ENCODE measurements at places on chromosomes 7 and 10.

DNA sequence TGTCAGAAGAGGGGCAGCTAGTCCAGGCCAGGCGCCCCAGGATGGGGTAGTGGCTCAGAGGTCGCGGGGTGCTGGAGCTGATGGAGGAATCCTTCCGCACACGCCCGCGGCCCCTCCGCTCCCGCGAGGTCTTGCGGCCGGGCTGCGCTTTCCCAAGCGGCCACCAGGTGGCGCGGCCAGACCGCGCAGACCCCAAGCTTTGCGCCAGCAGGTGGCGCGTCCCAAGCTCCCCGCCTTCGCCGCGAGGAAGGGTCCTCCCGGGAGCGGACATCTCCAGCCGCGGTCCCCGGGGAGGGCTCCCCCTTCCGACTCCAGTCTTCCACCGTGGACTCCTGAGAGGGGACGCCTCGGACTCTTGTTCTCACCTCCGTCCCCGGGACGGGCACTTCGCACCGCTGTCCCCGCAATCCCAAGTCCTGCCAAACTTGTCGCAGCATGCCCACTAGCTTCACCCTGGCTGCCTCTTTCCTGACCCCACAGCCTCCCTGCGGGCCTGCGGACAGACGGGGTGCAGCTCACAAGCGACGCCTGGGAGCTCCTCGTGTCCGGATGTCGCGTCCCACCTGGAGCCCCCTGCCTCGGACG lies 19.4 kb downstream of the KCNK18 start:
- peak; percentile 90 for DNase-seq

- DNase-seq: no peak
Measured at GRCh38 chr7:50303335-50304128, 984 bp upstream of the IKZF1 start.

- peak; percentile 65 for DNase-seq
Measured at GRCh38 chr10:60434418-60435046, 44.9 kb upstream of the ANK3 start.

DNA sequence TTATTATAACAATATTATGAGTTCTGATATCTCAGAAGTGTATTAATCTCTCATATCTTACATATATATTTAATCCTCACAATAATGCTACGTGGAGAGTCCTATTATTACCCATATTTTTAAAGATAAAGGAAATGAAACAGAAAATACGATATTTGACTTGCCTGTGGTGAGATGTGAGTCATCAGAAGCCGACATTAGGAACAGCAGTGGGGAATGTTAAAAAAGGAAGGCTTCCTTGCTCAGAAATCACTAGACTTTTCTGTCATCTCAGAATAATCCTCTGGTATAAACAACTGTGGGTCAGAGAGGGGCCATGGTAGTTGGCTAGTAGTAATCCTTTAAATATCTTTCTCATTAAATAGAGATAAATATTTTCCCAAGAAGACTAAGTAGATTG lies 402.3 kb upstream of the PCDH15 start:
- DNase-seq: no peak

- no peak for DNase-seq
Measured at GRCh38 chr7:101588131-101588935, 40.8 kb downstream of the MYL10 start.

DNA sequence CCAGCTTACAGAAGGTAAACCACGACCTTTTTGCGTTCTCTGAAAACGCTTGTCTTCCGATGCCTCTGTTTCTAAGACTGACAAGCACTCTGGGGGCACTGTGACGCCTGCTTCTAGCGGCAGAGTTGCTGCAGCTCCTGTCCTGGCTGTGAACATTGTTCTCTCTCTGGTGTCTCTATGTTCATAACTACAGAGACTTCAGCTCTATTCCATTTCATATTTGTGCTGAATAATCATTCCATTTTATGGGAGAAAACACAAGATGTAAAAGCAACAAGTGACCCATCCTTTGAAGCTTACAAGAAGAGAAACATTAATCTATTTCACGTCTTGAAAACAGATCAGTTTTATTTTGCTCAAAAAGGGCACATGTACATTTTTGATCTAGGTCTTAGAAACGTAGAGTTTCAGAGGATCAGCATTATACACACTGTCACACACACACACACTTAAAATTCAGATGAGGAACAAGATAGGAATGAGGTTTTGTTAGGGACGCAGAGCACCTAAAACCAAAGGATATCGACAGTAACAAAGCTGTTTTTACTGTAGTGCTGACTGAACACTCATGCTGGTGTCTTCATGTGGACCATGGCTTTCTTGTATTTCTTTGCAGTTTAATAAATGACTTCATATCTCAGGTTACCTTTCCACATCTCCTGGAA lies 3.0 kb downstream of the IKZF1 start:
- DNase-seq: peak; percentile 30

DNA sequence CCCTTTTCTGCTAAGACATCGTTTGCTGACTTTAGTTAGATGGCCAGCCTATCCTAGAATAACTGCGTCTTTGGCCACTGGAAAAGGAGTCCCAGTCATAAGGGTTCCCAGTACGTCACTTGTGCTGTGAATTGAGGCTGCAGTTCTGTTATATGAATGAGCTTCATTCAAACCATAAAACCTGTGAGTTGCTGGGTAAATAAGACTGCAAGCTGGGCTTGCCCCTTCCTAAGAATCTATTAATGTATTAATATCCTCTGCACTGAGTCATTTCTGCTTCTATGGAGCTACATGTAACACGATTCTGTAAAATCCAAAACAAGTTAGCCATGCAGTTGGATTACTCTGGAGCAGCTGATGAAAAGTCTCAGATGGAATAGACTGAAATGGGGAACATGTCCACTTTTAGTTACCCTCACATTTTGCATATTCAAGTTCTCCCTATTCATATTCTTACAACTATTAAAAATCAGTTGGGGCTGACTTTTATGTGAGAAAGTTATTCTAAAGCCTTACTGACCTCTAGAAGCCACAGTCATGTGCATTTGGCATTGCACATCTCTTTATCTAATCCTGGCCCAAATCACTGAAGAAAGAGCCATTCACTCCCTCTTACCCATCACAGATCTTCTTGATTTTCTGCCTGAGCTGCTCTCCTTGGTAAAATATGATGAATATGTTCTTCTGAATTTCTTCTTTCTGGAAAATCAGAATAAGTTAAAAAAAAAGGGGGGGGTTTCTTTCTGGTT lies 41.8 kb upstream of the TMEM213 start:
- DNase-seq: no peak

DNA sequence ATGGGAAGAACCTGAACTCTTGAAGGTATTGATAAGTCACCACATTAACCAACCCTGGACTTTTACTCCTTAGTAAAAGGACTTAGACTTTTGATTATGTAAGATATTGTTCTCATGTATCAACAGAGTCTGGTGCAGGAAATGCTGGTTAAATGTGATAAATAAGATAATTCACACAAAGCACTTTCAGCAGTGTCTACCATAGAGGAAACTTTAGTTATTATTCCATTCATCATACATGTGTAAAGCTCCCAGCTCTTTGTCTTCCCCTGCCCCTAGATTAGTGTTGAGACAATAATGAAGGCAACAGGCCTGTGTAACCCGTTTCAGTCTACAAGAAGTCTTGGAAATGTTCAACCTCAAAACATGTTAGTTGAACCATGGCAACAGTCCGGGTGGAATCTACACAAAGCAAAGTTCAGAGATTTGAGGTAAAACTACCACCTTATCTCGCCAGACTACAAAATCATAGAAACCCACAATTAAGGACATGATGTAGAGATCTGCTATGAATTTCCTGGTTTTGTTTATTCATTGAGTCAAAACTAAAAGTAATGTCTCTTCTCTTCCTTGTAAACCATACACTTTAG lies 109.9 kb upstream of the ADO start:
- no peak for DNase-seq

DNA sequence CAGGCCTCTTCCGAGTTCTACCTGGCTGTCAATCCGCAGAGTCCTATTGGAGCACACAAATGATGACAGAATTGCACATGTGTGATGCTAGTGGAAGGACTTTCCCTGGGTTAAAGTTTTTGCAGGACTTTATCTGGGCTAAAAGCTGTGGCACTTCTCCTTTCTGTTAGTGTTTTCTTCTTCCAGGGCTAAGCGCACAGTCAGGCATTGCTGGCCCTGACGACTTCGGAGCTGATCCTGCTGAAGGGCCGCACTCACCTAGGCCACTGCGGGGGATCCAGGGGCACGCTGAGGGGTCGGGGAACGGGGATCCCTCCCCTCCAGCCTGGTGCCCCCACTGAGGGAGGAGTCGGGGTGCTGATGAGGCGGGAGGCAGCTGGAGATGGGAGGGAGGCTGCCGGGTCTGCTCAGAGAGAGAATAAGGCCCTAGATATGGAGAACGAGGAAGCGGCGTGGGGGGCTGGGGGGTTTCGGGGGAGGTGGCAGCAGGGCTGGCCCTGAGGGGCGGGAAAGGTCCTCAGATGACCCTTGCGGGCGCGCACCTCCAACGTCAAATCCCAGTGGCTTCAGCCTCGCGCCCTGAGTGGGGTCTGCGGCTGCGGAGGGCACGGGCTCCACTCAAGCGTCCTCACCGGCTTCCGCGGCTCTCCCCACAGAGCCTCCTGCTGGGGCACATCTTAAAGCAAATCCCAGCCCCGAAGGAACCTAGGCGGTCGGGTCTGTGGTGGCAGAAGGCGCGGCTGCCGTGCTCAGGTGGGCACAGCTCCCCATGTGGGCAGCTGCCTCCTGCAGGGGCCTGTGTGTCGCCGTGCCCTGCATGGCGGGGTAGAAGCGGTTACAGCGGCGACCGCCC lies 30.9 kb downstream of the AGR3 start:
- no peak for DNase-seq

GRCh38 chr7:5361446-5362127 lies 62.0 kb downstream of the TNRC18 start:
- no peak for DNase-seq

DNA sequence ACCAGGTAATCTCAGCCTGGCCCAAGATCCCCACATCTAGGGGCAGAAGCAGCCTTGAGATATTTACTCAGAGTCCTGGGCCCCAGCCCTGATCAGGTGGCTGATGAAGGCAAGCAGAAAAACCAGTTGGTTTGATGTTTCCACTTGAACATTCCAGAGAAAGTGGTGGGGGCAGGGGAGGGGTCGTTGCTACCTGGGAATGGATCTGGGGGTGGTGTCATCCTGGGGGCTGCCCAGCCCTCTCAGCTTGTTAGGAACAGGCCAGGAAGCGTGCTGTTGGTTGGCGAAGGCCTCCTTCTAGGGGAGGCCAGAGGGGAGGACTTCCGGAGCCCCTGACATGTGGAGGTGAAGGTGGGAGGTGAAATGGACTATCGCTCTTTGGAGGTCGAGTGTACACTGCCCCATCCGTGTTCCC lies 3.7 kb upstream of the ABHD11 start:
- DNase-seq: no peak

DNA sequence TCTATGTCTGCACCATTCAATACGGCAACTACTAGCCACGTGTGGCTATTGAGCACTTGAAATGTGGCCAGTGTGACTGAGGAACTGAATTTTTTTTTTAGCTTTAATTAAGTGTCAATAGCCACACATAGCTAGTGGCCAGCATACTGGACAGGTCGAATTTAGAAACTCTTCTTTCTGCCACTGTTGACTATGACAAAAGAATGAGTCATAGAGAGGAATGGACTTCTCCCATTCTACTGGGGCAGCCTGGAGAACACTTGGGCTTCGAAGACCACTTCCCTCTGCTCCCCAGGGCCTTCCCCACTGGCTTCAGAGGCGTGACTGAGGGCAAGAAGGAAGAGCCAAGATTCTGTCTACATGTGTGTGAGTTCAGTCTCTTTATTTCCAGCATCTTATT lies 137.5 kb downstream of the SNX10 start:
- DNase-seq: no peak

GRCh38 chr7:30920021-30920583 lies 8.4 kb downstream of the AQP1 start:
- DNase-seq: no peak

DNA sequence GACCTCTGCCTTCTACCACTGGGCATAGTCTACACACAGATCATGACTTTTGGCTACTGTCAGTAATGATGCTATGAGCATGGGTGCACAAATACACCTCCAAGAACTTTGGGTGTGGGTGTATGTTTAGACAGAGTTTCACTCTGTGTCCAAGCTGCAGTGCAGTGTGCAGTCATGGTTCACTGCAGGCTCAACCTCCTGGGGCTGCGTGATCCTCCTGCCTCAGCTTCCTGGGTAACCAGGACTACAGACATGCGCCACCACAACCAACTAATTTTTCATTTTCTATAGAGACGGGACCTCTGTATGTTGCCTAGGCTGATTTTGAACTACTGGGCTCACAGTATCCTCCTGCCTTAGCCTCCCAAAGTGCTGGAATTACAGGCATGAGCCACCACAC lies 194.4 kb downstream of the NSUN6 start:
- DNase-seq: no peak

GRCh38 chr10:13074563-13075451 lies 25.2 kb upstream of the OPTN start:
- DNase-seq: peak; percentile 83

DNA sequence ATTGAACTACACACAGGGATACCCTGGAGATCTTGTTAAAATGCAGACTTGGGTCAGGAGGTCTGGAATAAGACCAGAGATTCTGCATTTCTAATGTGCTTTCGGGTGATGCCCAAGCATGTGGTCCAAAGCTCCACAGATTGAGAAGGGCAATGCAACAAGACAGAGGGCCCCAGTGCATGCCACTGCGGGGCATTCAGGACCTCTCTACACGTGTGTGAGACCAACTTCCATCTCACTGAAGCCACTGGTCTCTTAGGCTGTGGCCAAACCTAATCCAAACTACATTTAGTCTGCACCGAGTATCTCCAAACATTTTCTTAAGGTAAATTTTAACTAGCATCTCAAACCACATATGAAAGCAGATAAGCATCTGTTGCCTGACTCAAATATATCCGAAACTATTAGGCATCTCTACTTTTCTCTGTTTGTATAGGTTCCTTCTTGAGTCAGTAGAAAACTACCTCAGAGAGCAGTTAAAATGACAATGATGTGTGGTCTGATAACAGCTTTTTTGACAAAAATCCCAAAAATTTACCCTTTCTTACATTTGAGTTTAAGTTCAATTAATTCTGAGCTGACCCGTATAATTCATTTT lies 107.5 kb downstream of the ELMO1 start:
- DNase-seq: no peak

- DNase-seq: no peak
Measured at GRCh38 chr10:121261665-121262064, 336.6 kb downstream of the FGFR2 start.

GRCh38 chr10:34292675-34293074 lies 522.4 kb downstream of the PARD3 start:
- DNase-seq: peak; percentile 25

- no peak for DNase-seq
Measured at GRCh38 chr7:28729727-28730126, 228.4 kb downstream of the TRIL start.

DNA sequence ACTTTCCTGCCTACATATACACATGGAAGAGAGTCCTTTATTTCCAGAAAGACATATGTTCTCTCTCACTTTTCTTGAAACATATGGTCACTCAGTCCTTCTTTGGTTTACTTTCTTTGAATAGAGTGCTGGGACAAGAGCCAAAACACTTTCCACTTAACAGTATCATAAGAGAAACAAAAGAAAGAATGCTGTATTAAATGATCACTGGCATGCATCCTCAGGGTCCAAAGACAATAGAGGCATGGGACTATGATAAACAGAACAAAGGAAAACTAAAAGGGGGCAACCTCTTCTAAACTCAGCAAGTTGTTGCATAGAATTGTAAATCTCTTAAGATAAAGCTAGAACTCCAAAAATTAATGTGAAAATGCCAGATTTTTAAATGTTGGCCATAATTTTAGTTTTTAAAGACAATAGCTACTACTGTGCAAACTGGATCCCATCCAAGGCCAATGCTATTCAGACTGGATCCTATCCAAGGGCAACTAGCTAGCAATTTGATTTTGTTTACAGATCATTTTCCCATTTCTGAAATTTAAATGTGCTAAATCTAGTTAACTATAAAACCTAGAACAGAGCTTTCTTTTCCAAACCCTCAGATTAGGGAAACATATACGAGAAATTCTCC lies 687.5 kb downstream of the SORCS3 start:
- no peak for DNase-seq

Data from cardiac muscle cell (in vitro differentiated cells and primary cell).